ENCODE measurements at places on chromosomes 12 and 14.

DNA sequence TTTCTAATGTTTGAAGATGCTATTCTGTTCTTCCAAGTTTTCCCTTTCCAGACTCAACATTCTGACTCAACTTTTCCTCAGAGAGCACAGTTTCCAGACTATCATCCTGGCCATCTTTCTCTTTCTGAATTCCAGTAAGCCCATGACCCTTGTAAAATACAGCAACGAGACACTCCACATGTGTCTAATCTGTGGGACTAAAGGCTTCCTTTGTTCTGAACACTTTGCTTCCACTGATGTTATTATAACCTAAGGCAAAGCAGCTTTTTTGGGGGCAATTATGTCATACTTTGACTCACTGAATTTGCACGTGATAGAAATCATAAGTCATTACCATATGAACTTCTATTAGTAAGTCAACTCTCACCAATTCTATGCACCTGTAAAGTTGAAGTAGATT is 6.3 kb upstream of the ART4 start:
- DNase-seq: no peak

DNA sequence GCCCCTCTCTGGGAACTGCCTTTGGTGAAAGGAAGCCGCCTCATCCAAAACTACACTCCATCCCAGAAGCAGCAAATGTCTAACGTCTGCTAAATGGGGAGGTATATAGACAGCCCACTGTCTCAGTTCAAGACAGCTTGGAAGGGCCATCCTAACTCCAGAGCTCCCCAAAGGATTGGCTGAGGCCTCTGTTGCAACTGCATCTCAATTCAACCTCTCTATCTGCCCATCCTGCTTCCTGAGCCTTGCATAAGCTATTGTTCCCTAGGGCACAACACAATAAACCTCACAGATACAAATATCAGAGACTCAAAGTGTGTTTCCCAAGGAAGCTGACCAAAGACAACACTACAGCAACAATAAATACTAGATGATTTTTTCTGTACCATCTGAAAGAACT is 495.2 kb upstream of the SOX5 start:
- no peak for DNase-seq

- no peak for DNase-seq
These were observed 119.5 kb downstream of the PLEKHA5 start for GRCh38 chr12:19248929-19249602.

DNA sequence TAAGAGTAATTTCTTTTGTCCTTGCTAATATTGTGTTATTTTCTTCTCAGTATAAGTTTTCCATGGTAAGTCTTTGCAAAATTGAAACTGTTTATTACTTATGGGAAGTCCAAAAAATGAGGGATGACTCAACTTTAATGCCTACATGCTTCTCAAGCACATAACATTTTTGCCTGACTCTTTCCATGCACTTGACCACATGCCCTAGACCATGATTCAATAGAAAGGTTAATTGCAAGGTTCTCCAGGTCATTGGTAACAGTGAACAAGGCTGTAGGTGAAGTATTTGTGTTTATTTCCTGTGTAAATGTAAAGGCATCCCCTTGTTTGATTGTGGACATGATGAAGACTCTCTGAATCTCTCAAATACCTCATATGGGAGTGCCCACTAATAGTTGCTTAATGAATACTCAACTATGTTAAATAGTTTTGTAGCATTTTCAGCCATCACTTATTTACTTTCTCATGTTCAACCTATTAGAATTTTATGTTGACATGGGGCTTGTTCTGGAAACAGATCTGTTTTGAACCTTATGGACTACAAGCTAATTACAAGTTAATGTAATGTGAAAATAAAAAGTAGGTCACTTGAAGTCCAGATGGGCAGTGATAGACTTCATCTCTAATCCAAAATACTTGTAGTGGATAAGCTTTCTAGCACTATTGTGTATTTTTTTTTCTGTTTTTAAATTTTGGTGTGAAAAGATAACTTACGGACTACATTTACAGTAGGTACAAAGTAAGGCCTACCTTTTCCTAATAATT is 131.7 kb downstream of the TMTC2 start:
- DNase-seq: no peak

GRCh38 chr14:85063747-85064146 is 466.2 kb upstream of the FLRT2 start:
- DNase-seq: no peak

GRCh38 chr12:31008241-31008761 is 65.4 kb upstream of the DDX11 start:
- no peak for DNase-seq

DNA sequence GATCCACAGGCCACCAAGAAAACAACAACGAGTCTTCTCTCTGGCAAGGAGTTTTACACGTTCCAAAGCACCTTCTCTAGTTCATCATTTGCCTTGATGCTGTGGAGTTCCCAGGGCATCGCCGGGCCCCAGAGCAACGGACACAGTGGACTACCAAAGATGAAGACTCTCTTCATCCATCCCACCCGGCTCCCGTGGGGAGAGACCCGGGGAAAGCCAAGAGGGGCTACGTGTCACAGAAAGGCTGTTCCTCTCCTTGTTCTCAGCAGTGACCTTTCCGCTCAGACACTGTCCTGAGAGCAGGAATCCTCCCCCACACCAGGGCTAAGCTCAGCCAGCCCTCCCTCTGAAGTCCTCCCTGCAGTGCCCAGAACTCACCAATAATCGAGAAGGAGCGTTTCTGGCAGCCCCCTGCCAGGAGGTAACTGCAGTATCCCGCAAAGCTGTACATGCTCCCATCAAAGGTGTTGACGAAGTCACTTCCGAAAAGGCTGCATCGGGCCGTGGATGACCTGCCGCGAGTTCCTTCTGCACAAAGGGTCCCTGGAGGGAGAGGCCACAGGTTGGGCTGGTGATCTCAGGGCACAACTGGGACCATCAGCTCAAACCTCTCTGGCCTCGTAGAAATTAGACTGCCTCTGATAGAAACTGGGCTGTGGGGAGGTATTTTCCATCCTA is 3.5 kb downstream of the VWF start:
- no peak for DNase-seq

GRCh38 chr12:116165036-116165425 is 112.5 kb downstream of the MED13L start:
- DNase-seq: no peak

GRCh38 chr12:60981473-60981872 is 1278.7 kb upstream of the USP15 start:
- no peak for DNase-seq

GRCh38 chr14:73295198-73295796 is 58.0 kb downstream of the PAPLN start:
- DNase-seq: peak; percentile 61

DNA sequence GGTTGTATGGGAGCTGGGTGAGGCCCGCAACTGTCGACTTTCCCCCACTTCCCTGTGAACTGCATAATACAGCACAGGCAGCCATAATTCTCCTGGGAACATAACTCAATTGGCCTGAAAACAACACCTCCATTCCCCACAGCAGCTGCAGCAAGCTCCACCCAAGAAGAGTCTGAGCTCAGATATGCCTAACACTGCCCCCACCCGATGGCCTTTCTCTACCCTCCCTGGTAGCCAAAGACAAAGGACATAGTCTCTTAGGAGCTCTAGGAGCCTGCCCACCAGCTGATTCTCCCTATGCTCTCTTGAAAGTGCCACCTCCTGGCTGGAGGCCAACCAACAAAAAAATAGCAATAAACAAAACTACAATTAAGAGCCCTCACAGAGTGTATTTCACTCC is 542.7 kb upstream of the LMO3 start:
- no peak for DNase-seq

- DNase-seq: no peak
These were observed 51.4 kb downstream of the MRPL42 start for GRCh38 chr12:93518725-93519124.

DNA sequence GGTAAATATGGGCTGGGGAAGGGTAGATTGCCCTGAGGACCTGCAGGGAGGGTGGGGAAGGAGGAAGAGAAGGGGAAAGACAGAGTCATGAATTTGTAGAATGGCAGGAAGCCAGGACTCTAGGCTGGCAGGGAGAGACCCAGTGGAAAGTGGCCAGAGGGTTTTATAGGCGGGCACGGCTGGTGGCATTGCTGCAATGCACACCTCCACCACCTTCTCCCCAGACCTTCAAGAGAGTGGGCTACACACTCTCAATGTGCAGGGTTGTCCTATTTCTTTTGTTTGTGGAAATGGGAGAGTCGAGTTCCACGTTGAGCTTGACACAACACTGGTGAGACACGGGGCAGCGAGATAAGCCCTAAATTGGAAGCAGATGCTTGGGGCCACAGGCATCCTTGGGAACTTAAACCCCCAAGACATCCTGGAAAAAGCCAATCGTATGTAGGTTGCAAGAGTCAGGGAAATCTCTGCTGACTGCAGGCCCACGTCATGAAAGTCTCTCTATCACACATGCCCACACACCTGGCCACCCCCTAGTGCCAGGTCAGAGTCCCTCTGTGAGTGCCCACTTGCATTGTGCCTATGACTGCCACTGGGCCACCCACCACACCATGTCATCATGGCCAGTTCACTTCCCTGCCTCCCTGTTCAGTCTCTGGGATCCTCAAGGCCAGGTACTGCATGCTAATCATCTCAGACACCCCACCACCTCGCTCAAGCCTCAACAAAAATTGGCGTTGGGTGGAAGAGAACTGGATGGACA is 38.0 kb upstream of the BDKRB2 start:
- no peak for DNase-seq

DNA sequence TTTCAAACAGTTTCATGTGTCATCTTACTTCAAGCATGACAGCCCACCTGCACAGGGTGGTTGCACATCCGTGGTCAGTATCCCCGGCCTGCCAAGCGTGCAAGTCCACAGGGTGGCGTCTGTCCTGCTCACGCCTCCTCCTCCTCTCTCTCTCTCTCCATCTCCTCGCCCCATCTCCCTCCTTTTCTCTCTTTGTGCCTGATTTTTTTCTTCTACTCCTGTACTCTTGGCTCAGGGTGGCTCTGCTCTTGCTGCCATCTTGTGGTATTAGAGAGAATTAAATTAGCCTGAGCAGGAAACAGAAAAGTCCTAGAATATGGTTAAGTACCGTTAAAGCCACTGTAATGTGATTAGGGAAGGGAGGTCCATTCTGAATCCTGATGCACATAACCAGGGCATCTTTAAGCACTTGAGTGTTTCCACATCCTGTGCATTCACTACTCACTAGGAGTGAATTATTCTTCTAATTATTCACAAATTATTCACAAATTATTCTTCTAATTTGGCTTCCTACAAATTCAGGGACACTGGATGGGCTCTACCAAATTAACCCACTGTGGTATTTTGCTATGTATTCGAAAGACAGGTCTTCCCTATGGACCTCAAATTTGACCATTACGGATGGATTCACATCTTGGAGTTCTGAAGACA is 25.5 kb upstream of the DTX1 start:
- DNase-seq: peak; percentile 30

DNA sequence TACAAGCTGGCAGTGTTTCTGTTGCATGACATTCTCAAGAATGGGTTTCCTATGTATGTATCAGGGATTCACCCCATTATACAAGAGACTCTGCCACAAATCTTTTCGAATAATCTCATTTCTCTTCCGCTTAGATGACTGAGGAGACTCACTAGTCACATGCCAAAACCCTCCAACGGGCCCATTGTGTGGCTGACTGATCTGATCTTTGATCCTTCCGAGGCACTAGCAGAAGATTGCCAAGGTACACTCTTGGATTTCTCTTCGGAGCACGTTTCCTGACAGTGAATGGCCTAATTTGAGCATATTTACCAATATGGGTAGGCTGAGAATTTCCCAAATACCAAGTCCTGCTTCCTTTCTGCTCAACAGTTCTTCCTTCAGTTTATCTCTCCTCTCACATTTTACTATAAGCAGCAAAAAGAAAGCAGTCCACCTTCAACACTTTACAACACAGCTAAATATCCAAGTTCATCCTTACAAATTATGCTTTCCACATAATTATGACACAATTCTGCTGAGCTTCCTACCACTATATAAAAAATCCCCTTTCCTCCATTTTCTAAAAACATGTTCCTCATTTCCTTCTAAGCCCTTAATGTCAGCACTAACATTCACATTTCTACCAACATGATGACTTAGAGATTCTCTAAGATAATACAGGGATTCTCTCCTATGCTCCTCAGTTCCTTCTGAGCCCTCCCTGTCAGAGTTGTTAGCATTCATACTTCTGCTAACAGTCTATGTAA is 11.0 kb downstream of the PRPH start:
- DNase-seq: no peak

DNA sequence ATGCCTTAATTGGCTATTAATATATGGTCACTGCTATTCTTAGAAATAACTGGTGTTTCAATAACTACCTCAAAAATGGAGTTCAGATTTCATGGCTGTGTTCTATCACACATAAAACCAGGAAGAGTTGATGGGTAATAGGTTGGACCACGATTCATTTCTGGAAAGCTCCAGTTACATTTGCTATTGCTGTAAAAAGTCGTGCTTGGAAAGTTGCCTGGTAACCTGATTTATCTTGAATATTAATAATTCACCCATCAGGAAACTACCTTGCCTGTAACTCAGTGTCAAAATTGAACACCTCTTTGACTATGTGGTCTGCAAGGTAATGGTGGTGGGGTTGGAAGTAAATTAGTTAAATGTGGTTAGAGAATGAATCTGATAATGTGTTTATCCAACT is 104.7 kb upstream of the IFNG-AS1 start:
- no peak for DNase-seq

DNA sequence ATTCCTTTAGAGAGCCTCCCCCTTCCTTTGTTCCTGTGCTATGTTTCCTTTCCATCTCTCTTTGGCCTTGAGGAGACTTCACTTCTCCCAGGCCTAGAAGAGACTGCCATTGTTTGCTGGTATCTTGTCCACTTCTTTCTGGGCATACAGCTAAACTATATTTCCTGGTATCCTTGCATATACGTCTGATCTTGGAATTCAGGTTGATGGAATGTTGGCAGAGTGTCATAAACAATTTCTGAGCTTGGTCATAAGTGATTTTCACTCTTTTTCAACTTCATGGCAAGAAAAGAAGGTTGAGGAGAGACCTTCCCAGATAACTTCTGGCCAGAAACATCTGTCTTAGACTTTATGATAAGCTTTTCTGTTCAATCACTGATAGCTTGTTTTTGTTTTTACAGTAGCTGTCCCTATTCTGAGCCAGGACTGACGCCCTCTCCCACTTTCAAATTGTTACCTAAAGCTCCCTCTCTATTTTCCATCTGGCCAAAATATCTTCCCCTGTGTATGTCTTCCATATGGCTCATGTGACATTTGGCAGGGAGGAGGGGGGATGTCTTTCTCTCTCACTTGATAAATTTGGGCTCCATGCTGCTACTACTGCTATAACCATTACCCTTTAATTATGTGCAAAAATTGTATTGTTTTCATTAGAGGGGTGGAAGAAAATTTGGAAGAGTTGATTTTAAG is 457.0 kb downstream of the ADAMTS20 start:
- DNase-seq: no peak

GRCh38 chr14:71011479-71011878 is 104.2 kb downstream of the PCNX1 start:
- DNase-seq: no peak

- no peak for DNase-seq
These were observed 99.6 kb upstream of the FOXG1 start for GRCh38 chr14:28666961-28667360.

DNA sequence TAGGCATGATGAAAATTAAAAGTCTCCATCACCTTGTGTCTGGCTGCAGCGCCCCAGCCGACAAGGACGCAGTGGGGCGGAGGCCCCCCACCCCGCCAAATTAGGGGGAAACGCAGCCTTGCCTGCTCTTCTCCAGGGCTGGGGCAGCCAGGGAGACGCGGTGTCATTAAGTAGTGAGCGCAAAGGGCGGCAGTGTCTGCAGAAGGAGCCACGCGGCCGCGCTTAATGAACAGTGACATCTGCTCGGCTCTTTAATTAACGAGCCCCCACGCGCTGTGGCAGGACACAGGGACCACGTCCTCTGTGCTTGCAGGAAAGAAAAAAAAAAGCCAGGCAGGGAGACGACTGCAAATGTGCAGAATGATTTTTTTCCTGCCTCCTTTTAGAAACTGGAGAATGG is 93.4 kb upstream of the NCOR2 start:
- no peak for DNase-seq
